NCI-H748 treated with DMSO at 0.1 percent for 48 hours (cell line): ENCODE measurements at places on chromosomes 3 and 15.

- no peak for DNase-seq
Observed at GRCh38 chr3:39118079-39118478, 10.6 kb downstream of the TTC21A start.

DNA sequence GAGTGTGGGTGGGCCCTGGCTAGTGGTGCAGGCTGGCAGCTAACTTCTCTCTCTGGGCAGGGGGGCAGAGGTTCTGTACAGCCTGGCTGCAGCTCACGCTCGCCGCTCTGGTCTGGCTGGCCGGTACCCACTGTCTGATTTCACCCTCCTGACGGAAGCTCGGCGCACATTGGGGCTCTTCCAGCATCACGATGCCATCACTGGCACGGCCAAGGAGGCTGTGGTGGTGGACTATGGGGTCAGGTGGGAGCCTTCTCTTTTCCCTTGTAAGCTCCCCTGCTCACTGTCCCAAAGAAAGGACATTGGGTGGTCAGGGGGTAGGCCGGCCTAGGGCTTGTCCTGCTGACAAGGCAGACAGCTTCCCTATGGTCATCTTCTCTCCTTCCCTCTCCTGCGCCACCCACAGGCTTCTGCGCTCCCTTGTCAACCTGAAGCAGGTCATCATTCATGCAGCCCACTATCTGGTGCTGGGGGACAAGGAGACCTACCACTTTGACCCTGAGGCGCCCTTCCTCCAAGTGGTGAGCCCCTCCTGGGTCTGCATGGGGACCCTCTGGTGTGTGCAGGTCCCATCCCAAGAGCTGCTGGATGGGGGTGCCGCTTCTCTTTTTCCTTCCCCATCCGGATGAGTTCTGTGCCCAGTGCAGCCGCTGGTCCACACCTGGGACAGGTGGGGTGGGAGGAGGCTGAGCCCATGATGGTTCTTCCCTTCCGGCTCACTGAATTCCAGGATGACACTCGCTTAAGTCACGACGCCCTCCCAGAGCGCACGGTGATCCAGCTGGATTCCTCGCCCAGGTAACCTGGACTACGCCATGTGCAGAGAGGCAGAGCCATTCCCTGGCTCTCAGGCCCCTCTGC is 7.6 kb downstream of the MAN2A2 start:
- DNase-seq = no peak

DNA sequence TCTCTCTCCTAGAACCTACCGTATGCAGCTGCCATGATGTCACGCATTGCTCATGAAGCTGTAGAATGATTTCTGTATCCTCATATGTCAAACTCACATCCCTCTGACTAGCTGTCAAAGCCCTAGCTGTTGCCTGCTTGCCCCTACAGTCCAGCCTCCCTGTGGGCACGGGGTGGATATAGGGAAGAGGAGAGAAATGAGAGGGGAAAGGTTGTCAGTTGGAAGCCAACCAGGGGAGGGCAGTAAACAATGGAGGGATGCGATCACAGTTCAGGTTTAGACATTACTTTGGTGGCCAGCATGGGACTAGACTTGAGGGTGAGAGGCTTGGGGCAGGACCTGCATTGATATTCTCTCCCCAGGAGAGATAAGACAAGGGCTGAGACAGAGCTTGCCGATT is 1.7 kb upstream of the HDGFL3 start:
- no peak for DNase-seq

DNA sequence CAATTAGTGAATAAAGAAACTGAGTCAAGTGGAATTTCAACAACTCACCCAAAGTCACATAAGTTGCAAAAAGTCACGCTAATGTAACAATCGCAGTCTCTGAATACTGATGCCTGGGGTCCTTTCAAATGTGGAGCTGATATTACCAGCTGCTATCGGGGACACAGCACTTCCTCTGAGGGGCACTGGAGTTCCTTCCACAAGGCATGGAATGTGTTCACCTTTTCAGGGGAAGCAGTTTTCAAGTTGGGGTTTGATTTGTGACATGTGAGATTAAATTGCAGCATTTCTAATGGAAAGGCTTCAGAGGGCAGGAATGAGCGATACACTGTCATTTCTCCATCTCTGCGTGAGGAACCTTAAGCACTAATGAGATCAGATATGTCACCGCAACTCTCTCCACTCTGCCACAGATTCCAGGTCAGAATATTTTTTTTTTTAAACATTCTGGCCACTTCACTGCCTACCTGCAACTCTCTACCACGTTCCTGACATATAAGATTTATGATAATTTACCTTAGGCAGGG is 807.2 kb upstream of the CFAP20DC start:
- DNase-seq = no peak

DNA sequence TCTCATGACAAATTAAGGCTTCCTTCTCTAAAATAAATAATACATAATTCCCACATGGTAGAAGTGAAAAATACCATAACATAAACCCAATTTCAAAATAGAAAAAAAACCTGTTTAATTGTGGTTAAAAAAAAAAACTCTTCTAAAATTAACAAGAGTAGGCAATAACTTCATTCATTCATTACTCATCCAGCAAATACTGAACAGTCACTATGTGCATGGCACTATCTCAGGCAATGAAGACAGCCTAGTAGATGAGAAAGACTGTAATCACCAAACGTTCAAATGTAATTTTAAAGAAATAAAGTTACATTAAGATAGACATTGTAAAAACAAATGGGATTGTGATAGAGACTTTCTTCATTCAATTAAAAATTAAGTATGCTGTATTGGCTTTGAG is 43.4 kb downstream of the TFDP2 start:
- DNase-seq = no peak
